ENCODE measurements at places on chromosomes 13 and 19.
A peak's percentile ranks its signal among the peaks of the same experiment; 100 is the strongest.

DNA sequence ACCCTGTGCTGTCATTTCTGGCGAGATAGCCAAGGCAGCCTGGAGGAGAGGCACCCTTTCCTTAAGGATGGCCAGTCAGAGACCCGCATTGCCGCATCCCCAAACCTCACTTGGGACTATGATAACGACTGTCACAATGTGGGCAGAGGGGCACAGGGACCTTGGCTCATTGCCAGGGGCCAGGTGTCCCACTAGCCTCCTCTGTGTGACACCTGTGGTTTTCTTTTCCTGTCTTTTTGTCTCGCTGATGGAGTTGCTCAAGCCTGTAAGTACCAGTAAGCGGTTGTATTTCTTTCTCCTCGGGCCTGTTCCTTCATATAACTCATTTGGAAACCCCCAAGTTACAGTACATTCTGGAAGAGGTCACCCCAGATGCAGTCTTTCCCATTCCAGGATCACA is 59.5 kb downstream of the TDRD12 start:
- DNase-seq = no peak

- DNase-seq = peak; percentile 89
Measured at GRCh38 chr19:610801-611480, 21.3 kb downstream of the HCN2 start.

GRCh38 chr19:11125994-11126685 is 29.4 kb downstream of the SPC24 start:
- peak; percentile 65 for DNase-seq

DNA sequence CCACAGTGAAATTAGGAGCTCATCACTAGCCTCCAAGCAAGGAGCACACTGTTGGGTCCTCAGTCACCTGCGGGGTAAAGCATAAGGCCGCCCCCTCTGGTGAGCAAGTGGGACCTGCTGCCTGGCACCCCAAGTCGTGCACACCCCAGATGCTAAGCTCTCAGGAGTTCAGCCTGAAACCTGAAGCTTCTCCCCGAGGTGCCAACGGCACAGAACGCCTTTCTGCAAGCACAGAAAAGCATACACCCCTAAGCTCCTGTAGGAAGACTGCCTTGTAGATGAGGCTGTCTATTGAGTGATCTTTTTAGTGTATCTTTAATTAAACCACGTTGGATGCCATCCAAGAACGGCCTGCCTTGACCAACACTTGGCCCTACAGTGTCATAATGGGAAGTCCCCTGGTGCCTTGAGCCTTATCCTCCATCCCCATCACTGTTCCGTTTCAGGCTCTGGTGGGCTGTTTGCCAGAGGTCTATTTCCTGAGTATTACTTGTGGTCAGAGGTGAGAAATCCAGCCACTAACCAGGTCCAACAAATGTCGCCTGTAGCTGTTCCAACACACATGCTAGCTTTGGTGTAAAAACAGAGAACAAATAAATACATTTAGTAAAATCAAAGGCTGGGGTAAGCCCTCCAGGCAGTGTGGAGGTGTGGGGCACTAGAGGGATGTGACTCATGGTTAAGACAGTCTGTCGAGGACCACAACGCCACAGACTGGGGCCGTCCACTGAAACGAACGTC is 44.8 kb downstream of the C13orf42 start:
- DNase-seq = peak; percentile 17

DNA sequence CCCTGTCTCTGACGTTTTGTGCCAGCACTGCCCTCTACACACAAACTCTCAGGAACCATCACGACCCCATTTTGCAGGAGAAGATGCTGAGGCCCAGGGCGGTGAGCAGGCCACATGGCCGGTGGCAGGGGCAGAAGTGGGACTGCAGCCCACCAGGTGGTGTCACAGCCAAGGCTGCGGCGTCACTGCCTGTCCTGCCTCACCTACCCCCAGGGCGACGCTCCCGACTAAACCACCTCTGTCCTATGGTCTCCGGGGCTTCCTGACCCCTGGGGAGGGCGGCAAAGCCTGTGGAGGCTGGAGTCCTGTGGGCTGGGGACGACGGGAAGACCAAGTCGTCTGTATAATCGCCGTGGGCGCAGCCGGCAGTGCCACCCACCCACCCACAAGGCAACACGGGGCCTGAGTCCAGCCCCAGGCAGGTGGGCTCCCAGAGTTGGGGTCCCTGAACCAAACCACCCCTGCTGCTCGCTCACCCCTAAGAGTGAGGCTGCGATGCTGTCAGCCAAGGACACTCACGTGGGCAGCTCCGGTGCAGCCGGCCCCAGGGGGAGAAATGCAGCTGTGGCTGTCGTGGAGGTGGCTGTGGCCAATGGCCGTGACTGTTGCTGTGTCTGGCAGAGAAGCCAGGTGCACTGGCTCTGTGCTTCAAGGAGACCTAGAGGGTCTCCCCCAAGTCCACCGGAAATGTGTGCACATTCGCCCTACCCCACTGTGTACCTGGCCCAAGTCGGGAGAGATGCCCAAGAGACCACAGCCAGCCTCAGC is 29.7 kb downstream of the RASA3 start:
- DNase-seq = no peak

DNA sequence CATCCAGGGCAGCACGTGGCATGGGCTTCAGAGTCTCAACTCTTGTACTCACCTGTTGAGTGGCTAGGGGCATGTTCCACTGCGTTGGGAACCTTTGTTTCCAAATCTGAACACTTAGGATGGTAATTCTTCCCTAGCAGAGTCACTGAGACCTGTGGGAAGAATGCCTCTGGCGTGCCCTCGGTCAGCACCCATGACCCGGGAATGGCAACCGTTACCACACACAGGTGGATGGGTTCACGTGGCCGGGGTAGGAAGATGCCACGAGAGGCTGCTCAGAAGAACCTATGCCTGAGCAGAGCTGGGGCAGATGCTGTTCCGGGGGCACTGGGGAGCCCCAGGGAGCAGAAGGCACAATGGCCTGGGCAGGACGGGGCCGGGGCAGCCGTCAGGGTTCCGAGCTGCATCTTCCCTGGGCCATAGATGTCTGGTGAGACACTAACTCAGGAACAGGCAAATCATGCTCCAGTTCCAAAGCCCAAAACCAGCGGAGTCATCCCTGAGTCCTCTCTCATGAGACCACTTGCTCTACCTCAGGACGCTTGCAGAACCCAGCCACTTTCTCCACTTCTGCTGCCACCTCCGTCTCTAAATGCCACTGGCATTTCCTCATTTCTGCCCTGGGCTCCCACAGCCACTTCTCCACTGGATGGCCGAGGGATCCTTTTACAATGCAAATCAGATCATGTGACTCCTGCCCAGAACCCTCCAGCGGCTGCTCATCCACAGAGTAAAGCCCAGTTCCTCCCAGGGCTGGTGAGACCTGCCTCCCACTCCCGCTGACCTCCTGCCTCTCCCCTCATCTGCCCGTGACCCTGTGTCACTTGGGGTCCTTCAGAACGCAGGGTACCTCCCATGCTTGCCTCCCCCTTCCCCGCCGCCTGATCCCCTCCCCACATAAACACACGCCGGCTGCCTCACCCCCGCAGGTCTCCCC is 36.7 kb downstream of the FAM124A start:
- no peak for DNase-seq

DNA sequence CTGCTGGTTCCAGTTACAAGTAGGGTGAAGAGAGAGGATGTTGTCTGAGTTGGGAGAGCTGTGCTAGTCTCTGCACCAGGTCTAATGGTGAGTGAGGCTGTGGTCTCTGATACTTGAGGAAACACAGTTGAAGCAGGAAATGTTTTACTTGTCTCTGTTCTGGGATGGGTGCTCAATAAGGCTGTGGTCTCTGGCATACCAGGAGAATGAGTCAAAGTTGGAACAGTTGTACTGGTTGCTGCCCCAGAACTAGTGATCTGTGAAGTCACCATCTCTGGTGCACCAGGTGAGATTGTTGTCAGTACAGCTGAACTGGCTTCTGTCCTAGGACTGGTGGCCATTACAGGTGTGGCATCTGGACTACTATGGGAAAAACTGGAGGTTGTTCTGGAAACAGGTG is 74.7 kb downstream of the MUC16 start:
- DNase-seq = no peak

GRCh38 chr19:48795685-48796070 is 15.2 kb downstream of the BCAT2 start:
- no peak for DNase-seq

DNA sequence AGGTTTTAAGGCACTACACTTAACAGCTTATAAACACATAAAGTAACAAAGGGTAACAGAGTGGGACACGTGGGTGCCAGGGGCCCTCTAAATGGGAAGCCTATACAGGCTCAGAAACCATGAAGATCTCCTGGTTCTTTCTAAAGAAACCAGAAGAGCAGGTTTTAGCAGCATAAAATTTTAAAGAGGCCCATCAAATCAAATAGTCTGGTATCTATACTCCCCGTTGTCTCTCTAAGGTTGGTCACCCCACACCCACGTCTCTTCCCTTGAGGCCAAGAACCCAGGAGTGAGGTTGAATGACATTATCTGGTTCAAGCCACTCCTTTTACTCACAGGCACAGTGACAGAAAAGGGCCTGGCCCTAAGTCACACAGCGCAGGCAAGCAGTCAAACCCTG is 4.6 kb upstream of the DYRK1B start:
- DNase-seq = no peak

DNA sequence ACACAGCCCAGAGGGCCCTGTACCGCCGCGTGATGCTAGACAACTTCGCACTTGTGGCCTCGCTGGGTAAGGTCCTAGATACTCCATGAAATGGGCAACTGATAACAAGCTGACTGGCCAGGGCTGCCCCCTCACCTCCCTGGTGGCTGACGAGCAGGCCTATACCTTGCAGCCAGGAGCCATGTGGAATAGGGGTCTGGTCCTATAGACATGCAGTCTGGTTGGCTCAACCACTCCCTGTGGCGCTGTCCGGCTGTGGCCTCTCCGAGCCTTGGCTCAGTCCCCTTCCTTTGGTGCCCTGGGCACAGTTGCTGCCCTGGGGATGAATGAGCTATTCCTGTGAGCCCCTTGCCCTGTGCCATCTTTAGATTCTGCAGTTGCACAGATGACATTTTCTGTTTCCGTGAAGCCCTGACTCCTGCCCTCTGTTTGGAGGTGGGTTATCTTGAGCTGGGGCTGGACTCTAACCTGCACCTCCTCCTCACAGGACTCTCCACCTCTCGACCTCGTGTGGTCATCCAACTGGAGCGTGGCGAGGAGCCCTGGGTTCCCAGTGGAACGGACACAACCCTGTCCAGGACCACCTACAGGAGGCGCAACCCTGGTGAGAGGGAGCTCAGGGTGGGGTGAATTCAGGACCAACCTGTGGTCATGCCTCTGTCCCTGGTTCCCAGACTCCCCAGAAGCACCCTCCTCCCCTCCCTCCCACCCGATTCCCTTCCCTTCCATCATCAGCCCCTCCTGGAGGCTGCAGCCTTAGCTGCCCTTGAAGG is 2.5 kb downstream of the ZNF324 start:
- no peak for DNase-seq

GRCh38 chr19:30593356-30593755 is 221.2 kb downstream of the ZNF536 start:
- DNase-seq = no peak

- DNase-seq = no peak
Measured at GRCh38 chr19:30804751-30805150, 432.6 kb downstream of the ZNF536 start.

DNA sequence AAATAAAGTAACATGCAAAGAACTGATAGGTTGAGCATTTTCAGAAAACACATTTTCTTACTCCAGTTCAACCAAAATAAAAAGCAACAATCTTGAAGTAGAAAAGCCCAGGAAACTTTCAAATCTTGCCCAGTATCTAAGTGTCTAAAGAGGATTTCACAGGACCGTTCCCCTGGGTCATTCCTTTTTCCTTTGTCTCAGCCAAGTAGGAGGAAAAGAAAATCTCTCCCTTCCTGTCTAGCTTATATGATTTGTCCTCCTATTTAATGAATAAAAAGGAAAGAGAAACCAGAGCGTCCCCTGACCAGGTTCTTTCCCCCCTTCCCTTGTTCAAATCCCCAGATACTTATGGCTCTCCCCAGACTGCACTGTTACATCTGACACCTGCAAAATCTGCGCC is 248.0 kb downstream of the KCTD12 start:
- DNase-seq = no peak

DNA sequence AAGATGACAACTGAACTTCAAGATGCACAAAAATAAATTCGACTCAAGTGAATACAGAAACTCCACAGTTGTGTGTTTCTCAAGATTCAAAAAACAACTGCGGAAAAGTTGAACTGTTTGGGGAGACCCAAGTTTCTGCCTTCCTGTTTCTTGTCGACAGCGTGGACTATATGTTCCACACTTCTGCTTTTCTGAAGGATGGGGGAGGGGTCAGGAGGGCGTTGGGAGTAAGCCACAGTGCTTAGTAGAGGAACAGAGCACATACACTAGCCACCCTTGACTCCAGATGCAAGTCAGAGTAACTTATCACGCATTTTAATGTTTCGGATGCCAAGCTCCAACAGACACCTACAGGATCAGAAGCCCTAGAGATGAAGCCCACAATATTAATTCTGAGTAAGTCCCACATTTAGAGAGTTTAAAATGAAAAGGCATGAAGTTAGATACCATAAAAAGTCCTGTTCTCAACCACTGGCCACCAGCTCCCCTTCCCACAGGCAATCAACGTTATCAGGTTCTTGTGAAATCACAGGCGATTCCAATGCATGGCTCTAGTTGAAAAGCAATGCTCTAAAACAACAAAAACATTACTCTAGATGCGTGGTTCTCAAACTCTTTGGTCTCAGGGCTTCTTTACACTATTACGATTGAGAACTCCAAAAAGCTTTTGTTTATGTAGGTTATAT is 4.2 kb downstream of the TUBGCP3 start:
- no peak for DNase-seq

DNA sequence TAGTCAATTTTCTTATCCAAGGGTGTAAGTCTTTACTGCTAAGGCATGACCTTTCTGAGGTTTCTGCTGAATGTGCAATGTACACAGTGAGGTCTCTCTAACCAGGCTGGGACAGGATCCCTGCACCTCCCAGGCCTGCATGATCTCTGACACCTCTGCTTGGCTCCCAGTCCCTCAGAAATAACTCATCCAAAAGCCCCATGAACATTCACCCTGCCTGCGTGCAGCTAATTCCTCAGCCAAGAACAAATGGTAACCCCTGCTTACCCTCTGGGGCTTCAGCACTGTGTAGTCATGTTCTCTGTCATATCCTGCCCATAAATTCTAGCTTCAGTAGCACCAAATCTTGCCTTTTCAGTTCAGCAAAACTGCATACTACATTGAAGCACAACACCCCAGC is 1146.3 kb upstream of the MIR17HG start:
- DNase-seq = peak; percentile 14

DNA sequence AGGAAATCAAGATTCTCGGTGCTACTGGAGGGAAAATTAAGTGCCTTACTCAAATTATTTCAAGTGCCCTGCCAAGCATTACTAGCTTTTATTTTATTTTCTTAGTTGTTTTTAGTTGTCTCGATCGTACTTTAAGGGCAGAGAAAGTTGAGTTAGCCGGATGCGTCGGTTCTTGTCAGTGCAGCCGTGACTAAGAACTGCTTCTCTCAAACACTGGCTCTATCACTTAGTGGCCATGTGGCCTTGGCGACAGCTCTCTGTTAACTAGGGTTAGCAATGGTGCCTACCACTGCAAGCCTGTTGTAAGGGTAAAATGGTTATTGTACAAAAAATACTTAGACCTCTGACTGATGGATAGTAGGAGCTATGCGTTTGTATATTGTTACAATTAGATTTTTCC is 227.8 kb downstream of the KATNAL1 start:
- no peak for DNase-seq

GRCh38 chr13:46211116-46211482 is 629 bp upstream of the LRRC63 start:
- no peak for DNase-seq

GRCh38 chr13:106415442-106415841 is 120.0 kb downstream of the EFNB2 start:
- DNase-seq = no peak
